ENCODE measurements at places on chromosomes 11 and 22.

DNA sequence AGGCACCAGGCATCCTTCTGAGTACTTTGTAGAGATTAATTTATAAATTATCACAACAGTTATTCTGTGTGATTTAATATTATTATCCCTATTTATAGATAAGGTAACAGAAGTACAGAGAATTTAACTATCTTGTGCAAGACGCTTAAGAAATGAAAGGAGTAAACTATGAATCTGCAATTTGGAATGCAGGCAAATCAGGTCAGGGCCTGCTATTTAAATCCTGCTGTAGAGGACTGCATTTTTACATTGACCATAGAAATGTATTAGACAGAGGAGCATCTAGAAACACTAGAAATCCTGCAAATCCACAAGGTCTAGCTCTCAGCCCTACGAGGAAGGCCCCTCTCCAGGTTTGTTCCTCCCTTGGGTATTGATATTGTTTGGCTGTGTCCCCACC is 336.2 kb downstream of the ETS1 start:
- no peak for DNase-seq

- no peak for DNase-seq
Measured at GRCh38 chr11:116913000-116913399, 75.6 kb upstream of the APOA1 start.

- no peak for DNase-seq
Measured at GRCh38 chr22:44269117-44269498, 43.6 kb downstream of the SHISAL1 start.

- no peak for DNase-seq
Measured at GRCh38 chr11:92296138-92296515, 71.5 kb downstream of the FAT3 start.

DNA sequence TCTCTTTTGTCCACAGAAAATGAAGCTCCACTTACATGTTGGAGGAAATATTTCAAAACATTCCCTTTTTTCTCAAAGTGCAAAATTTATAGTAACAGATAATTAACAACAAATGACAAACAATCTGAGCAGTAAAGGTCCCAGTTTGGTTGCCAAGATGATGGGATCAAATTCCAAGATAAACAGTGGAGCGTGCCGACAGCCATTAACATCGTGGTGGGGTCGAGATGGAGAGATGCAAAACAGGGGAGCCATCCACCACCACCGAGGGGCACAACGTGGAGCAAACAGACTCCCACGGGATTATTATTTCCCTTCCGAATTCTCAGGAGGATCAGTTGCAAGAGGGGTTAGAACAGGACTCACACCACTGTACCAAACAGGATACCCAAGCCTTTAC is 17.2 kb downstream of the MPPED2 start:
- no peak for DNase-seq

- DNase-seq, result no peak
Measured at GRCh38 chr22:17110791-17111550, 10.2 kb downstream of the TMEM121B start.

DNA sequence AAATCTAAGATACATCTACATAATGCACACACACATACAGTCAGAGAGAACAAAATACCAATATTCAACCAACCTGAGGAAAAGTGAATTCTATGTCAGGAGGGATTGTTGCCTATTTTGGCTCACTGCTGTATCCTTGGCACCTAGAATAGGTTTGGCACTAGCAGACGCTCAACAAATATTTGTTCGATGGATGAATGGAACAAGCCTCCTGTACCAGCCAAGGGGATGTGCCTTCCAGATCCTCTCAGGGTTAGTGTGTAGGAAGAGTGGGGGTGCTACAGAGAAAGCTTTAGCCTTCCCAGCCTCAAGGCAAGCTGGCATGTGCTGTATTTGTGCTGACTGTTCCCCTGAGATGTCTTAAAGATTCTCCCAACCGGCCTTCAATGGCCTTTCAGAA is 23.3 kb upstream of the POU2AF1 start:
- no peak for DNase-seq

- DNase-seq, result no peak
Measured at GRCh38 chr11:128284634-128285033, 302.7 kb downstream of the ETS1 start.

DNA sequence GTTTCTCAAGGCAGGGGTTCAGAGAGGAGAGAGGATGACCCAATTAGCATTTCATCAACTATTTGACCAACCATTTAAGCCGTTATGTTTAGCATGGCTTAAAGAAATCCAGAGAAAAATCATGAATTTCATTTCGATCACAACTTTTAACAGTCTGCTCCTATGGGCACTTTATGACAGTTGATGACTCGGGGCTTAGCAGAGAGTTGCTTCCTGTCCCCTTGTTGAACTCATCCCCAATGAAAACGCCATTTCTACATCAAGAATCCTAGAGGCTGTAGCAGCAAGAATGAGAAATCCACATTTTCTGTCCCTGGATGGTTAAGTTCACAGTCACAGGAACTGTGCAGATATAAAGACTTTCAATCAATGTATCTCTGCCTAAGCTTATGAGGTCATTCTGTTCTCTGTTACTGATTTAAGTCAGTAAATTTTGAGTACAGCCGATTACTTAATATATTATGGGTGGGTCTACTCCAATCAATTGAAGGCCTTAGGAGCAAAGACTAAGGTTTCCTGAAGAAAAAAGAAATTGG is 81.1 kb downstream of the BDNF start:
- DNase-seq, result no peak

- DNase-seq, result no peak
Measured at GRCh38 chr22:36852056-36852973, 8.5 kb upstream of the NCF4 start.

- no peak for DNase-seq
Measured at GRCh38 chr11:32586576-32587190, 3.1 kb downstream of the EIF3M start.

DNA sequence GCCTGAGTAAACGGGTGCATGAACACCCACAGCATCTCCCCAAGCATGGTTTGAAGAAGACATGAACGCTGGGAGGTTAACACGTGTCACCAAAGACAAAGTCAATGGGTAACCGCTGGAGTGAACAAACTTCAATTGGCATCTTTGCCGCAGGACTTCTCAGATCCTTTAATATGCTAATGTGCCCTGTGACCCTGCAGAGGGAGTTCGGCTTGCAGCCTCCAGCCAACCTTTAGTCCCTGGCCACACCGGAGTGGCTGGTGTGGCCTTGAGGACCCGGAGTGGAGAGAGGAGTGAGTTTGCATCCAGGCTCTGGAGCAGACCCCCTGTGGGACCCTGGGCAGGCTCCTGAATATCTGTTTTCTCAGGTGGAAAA is 57.0 kb downstream of the FLRT1 start:
- DNase-seq, result no peak

All from naive thymus-derived CD8-positive, alpha-beta T cell (primary cell).